ENCODE measurements at places on chromosomes 6 and 20.

GRCh38 chr6:11412616-11413015 lies 124.9 kb upstream of the TMEM170B start:
- DNase-seq, result no peak

DNA sequence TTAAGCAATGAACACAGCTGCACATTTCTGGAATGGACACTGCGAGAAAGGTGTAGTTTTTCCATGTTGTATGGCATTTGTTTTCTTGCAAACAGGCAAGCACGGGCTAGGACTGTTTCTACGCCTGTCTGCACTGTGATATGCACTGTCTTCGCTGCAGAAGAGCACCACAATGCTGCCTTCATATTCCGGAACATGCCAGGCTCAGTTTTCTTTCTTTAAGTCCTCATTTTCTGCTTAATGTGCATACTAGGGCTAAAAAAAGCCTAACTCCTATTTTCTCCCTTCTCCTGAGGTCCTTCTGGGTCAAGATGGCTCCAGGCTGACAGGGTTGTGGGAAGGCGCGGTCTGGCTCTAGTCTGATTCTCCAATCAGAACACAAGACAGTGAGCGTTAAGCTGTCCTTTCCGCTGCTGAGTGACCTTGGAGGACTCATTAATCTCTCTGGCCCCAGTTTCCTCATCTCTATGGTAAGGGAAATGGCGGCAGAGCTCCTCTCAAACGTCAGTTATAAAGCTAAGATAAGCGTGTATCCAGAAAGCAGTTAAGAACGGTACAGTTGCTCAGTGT lies 379.9 kb downstream of the C6orf118 start:
- DNase-seq, result no peak

DNA sequence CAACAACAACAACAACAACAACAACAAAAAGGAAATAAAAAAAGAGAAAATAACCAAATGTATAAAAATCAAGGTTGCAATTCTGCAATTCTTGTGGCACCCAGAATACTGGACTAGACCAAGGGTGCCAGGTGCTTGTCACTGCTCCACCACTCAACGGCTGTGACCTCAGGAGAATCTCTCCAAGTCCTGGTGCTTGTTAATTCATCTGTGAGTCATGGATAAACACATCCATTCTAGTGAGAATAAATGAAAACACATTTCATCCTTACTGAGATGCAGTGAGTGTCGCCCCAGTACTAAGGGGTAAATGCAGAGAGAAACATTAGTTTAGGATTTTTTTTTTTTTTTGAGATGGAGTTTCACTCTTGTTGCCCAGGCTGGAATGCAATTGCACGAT lies 32.0 kb downstream of the HLA-C start:
- DNase-seq, result no peak

DNA sequence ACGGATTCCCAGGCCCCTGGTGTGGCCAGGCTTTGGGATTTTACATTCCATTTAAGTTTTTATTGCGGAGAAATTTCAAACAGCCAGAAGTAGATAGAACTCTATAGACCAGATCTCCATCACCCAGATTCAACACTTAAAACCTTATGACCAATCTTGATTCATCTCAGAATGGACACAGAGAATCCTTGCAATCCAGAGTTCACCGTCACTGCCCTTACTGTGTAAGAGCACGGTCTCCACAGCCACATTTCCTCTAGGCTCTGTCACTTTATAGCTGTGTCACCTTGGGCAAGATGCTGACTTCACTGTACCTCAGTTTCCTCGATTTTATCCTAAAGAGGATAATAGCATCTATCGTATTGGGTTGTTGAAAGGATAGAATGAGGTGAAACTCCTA lies 979 bp downstream of the ZNF133 start:
- DNase-seq, result no peak

DNA sequence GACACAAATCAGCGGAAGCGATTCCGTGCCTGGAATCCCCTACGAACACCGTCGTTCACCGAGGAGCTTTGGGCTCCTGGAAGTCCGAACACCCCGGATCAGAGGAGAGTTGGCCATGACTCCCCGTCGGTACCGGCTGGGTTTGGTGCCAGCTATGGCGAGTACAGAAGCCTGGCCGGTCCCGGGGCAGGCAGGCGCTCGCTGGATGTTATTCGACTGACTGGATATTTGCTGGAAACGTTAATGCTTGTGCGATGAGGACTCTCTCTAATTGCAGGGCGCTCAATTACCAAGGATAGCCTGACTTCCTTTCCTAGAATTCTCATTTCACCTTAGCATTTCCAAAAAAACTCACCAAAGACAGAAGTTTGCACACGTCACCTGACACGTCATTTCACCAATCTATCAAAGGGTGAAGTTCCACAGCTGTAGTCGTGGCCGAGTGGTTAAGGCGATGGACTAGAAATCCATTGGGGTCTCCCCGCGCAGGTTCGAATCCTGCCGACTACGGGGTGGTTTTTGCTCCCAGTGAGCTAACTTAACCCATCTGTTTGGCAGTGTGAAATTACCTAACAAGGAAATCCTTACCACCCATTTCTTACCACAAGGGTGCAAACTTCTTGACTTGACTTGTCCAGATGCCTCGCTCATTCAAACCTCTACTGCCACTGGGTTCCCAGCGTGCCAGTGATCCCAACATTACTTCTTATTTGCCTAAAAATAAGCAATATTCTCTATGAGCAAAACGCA lies 22.7 kb upstream of the ZNF184 start:
- no peak for DNase-seq

DNA sequence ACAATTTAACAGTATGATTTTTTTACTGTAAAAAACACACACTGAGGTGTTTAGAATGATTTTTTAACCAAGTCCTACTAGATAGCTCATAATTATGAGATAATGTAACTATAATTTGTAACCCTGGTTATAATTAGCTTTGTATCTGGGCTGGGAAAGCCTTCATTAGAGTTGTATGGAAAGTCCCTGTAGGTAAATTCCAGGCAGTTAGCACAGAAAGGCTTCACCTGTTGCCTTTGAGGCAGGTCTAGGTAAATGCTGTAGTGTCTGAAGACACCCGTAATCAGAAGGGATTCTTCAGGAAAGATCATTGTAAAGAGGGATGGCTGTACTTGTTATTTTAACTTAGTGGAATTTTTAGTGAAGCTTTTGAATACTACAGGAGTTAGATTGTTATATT lies 1.9 kb downstream of the TMEM200A start:
- DNase-seq, result no peak

DNA sequence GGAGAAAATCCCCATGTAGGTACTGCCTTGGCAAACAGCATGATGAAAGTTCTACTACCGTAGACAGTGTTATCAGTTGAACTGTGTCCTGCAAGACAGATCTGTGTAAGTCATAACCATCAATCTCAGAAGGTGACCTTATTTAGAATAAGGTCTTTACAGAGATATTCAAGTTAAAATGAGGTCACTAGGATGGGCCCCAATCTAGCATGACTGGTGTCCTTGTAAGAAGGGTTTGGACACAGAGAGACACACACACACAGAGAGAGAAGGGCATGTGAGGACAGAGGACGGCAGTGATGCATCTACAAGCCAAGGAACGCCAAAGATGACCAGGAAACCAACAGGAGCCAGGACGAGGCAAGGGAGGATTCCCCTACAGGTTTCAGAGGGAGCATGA lies 8.8 kb downstream of the TXNDC5 start:
- DNase-seq, result no peak
